Activated naive CD8-positive, alpha-beta T cell treated with anti-CD3 and anti-CD28 coated beads for 36 hours (primary cell): ENCODE measurements at places on chromosomes 11 and 22.

DNA sequence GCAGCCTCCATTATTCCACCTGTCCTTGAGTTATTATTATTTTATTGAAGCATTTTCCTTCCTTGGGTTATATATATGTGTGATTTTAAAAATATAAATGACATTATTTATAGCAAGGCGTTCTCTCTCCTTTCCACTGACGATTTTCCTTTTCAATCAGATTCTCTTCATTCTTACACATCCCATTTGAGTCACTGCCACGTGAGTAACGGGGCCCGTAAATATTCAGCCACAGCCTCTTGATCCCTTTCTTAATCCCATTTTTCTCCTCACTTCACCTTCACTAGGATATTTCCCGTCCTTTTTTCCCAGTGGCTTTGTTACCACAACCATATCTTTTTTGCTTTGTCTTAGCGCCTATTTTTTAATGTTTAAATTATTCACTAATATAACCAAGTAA lies 396.2 kb downstream of the NTM start:
- DNase-seq, result no peak
- no peak overlapping the region for H3K27ac ChIP-seq
- no peak overlapping the region for H3K4me3 ChIP-seq
- H3K36me3 ChIP-seq, result no peaks in the 10 kb centered on the region
- no peaks in the 10 kb centered on the region for H3K4me1 ChIP-seq

GRCh38 chr22:19175602-19176174 lies 2.8 kb downstream of the SLC25A1 start:
- DNase-seq, result no peak
- H3K36me3 ChIP-seq, result peaks cover 17% of the 10 kb centered on the region
- no peaks in the 10 kb centered on the region for H3K27me3 ChIP-seq

DNA sequence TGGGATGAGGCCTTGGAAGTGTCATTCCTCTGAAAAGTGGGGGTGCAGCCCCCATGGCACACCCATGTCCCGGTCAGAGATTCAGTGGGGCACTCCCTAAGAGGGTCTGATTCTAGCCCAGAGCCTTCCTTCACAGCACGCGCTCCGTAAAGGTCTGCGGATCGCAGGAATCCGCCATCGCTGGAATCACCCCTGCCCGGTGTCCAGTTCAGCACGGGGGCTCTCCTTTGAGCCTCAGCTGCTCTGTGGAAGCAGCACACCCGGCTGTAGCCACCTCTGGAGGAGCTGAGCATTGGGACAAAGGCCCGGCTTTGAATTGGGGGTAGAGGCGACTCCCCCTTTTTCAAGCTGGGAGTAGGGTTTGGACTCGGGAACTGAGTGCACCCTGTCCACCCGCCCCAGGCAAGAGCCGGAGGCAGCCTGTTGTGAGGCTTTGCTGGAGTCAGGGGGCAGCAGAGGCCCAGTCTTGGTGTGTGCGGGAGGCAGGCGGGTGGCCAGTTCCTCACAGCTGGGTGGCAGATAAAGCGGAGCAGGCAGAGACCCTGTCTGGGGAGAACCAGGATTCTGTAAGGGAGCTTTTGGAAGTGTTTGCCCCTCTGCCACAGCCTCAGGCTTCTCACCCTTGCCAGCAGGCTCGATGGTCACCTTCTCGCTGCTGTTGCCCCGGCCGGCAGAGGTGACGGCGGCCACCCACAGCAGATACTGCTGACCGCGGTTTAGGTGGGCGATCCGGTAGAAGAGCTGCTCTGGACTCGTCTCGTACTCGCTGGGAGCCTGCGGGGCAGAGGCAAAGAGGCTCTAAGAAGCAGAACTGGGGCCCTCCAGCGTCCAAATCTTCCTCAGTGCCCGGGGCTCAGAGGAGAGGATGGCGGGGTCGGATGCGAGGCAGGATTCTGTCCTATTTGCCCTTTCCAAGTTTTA lies 115.9 kb downstream of the CEP164 start:
- no peak overlapping the region for H3K27ac ChIP-seq
- peaks cover 6% of the 10 kb centered on the region for H3K27me3 ChIP-seq
- DNase-seq, result peak; percentile 19
- no peaks in the 10 kb centered on the region for H3K4me1 ChIP-seq

- no peaks in the 10 kb centered on the region for H3K27me3 ChIP-seq
- no peaks in the 10 kb centered on the region for H3K36me3 ChIP-seq
- H3K4me1 ChIP-seq, result peaks cover 15% of the 10 kb centered on the region
- no peak for DNase-seq
Measured at GRCh38 chr22:31104869-31105268, 2.5 kb downstream of the SELENOM start.

GRCh38 chr11:31711137-31711536 lies 100.0 kb downstream of the PAX6 start:
- no peak for DNase-seq
- no peak overlapping the region for H3K27ac ChIP-seq
- H3K4me3 ChIP-seq, result no peak overlapping the region
- no peaks in the 10 kb centered on the region for H3K27me3 ChIP-seq
- H3K4me1 ChIP-seq, result peaks cover 2% of the 10 kb centered on the region
- H3K36me3 ChIP-seq, result peaks cover 12% of the 10 kb centered on the region

- H3K27me3 ChIP-seq, result no peaks in the 10 kb centered on the region
- H3K36me3 ChIP-seq, result no peaks in the 10 kb centered on the region
- no peak overlapping the region for H3K27ac ChIP-seq
- H3K4me3 ChIP-seq, result no peak overlapping the region
- no peak for DNase-seq
Measured at GRCh38 chr11:6362185-6362872, 27.9 kb upstream of the SMPD1 start.

DNA sequence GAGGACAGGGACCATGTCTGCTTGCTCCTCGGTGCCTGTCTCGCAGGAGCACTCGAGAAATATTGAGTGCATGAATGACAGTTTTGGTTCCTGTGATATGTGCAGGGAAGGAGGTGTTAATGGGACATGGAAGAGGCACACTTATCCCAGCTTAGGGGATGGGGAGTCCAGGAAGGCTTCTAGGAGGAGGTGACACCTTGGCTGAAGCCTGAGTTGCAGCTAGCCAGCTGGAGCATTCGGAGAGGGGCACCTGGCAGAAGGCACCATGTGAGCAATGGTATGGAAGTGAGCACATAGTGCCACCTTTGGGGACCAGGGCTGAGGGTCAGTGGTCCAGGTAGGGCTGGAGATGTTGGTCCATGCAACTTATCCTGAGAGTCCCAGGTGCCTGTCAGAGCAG lies 18.9 kb downstream of the SGSM1 start:
- no peaks in the 10 kb centered on the region for H3K27me3 ChIP-seq
- no peak overlapping the region for H3K27ac ChIP-seq
- H3K4me3 ChIP-seq, result no peak overlapping the region
- no peaks in the 10 kb centered on the region for H3K4me1 ChIP-seq
- no peak for DNase-seq

- H3K4me3 ChIP-seq, result no peak overlapping the region
- no peak for DNase-seq
- H3K27ac ChIP-seq, result peak overlapping the region; percentile 71
Measured at GRCh38 chr11:65530157-65530496, 5.2 kb downstream of the SCYL1 start.

- H3K4me1 ChIP-seq, result no peaks in the 10 kb centered on the region
- DNase-seq, result no peak
- no peaks in the 10 kb centered on the region for H3K36me3 ChIP-seq
- H3K27ac ChIP-seq, result no peak overlapping the region
Measured at GRCh38 chr11:38562562-38562961, 1964.5 kb upstream of the RAG2 start.

DNA sequence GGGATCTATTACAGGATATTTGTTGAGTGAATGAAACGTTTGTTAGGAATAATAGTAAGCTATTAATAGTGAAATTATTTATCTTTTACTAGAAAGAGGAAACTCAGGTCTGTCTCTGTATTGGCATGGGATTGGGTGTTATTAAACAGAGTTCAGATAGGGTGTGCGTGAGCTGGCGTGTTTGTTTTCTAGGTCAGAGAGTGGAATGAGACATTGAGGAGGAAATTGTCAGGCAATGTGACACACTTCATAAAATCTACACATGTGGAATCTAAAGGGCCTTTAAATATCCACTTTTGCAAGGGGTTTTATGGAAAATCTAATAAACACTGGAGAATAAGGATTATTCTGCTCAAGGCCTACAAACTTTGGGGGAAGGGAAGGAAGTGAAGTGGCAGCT lies 552.9 kb downstream of the NTM start:
- H3K27ac ChIP-seq, result no peak overlapping the region
- no peaks in the 10 kb centered on the region for H3K27me3 ChIP-seq
- H3K4me3 ChIP-seq, result no peak overlapping the region
- DNase-seq, result no peak
- H3K4me1 ChIP-seq, result no peaks in the 10 kb centered on the region

DNA sequence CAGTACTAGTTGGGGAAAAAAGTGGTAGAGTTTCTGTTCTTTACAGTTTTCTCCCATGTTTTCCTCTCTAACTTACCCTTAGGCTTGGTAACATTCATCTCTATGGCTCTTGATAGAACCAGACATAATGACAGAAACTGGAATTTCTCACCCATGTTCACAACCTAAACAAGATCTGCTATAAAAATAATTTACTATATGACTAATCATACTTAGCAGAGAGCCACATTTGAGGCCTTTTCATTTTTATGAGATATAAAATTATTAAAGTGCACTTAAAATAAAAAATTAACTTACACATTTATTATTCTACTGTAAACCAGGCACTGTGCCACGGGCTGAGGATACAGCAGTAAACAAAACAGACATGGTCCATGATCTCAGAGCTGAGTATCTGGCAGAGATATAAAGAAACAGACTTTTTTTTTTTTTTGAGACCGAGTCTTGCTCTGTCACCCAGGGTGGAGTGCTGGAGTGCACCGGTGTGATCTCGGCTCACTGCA lies 98.1 kb downstream of the GAB2 start:
- no peak overlapping the region for H3K27ac ChIP-seq
- peaks cover 4% of the 10 kb centered on the region for H3K4me1 ChIP-seq
- no peaks in the 10 kb centered on the region for H3K36me3 ChIP-seq
- H3K4me3 ChIP-seq, result no peak overlapping the region
- no peaks in the 10 kb centered on the region for H3K27me3 ChIP-seq

DNA sequence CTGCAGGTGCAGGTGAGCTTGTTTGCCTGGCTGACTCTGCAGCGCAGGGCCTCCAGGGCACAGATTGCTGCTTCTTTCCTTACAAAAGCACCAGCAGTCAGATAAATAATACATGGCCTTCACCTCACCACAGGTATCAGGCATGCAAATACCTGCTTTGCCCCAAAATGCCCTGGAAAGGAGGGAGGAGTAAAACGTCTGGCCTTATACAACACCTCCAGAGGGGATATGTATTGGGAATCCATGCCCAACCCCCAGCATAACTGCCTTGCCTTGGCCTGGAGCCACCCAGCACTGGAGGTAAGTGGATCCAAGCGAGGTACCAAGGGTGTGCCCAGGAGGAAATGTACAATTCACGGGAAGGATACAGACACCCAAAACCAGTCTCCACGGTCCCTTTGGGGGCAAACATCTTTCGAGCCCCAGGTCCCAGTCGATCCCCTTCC lies 860 bp downstream of the TMEM184B start:
- H3K27ac ChIP-seq, result peak overlapping the region; percentile 45
- H3K4me3 ChIP-seq, result peak overlapping the region; percentile 83
- peaks cover 2% of the 10 kb centered on the region for H3K36me3 ChIP-seq
- H3K27me3 ChIP-seq, result no peaks in the 10 kb centered on the region
- no peak for DNase-seq

GRCh38 chr11:24900514-24900913 lies 403.7 kb downstream of the LUZP2 start:
- no peak overlapping the region for H3K4me3 ChIP-seq
- H3K27ac ChIP-seq, result no peak overlapping the region
- H3K4me1 ChIP-seq, result peaks cover 3% of the 10 kb centered on the region
- H3K36me3 ChIP-seq, result no peaks in the 10 kb centered on the region

GRCh38 chr11:47980088-47980906 lies at the start of gene PTPRJ:
PTPRJ (plus strand) TSS chr11:47980559; CDS start chr11:47980913, 354 bp downstream.
- DNase-seq, result peak; percentile 64
- H3K4me3 ChIP-seq, result peak within 1 kb of the TSS; percentile 91

GRCh38 chr11:125637840-125638239 lies 12.9 kb downstream of the CHEK1 start:
- H3K4me1 ChIP-seq, result no peaks in the 10 kb centered on the region
- H3K36me3 ChIP-seq, result peaks cover 59% of the 10 kb centered on the region
- no peaks in the 10 kb centered on the region for H3K27me3 ChIP-seq
- DNase-seq, result no peak
